Choroid plexus epithelial cell (primary cell): ENCODE measurements at places on chromosomes 2 and 18.
A peak's percentile ranks its signal among the peaks of the same experiment; 100 is the strongest.

- DNase-seq = peak; percentile 54
These were observed 58.8 kb downstream of the PARD3B start for GRCh38 chr2:204604061-204604460.

DNA sequence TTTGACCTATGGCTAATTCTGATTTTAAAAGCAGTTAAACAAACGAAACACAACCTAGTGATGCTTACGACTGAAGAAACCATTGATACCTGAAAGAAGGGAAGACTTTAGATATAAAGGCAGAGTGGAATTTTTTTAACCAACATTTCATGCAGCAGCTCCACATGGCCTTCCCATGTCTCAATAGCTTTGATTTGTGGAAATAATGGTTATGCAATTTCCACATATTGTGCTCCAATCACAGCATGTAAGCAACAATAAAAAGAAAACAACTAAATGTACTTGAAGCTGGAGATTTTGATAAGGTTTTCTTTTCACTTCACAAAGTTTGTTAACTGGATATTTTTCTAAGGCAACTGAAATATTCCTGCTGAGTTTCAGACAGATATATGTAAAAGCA lies 82.0 kb upstream of the SLC39A10 start:
- DNase-seq = no peak

- DNase-seq = no peak
These were observed 335.3 kb downstream of the ZNF521 start for GRCh38 chr18:25016666-25017065.

DNA sequence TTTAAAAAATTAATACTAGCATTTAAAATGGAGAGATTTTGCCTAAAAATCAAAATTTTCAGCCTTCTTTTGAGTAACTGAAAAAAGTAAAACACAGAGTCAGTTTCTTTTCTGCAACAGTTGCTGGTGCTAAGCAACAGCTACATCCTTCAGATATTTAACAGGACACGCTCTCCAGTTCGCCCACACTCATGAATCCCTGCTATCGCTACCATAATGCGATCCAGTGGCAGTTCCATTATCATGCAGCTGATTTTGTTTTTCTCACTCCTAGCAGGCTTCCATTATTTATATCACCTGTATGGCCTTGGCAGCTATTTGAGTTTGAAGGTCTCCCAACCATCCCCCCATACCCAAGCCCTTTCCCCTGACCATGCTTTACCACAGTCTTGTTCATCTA lies 93.1 kb upstream of the NCKAP5 start:
- no peak for DNase-seq

GRCh38 chr2:182428476-182428875 lies 1.6 kb upstream of the PDE1A start:
- DNase-seq = no peak
